Fibroblast of lung (primary cell): ENCODE measurements at places on chromosomes 16 and 17. TPM values are rescaled to one million over a fixed set of nuclear protein-coding genes. Genes with fewer than 3 reads are reported as not detected.

CD300A gene
- not detected in 2 replicates for total RNA-seq

PRSS36 gene
- total RNA-seq, result 0.17 TPM in 1 of 2 replicates, not detected in the other

SHCBP1 gene
- total RNA-seq, result 1.3 and 7.3 TPM in 2 replicates

EPX gene
- not detected in 2 replicates for total RNA-seq

BFAR gene
- total RNA-seq, result 78.4 and 81.2 TPM in 2 replicates

HSD11B2 gene
- total RNA-seq, result under 0.01 TPM in 1 of 2 replicates, not detected in the other

WNK4 gene
- total RNA-seq, result under 0.01 and 0.51 TPM in 2 replicates

ST6GALNAC1 gene
- not detected in 2 replicates for total RNA-seq

CBFA2T3 gene
- total RNA-seq, result under 0.01 TPM in 2 replicates

NOD2 gene
- 0.26 and 0.50 TPM in 2 replicates for total RNA-seq

SBK1 gene
- under 0.01 TPM in 2 replicates for total RNA-seq

SLC22A31 gene
- total RNA-seq, result 0.17 and 0.26 TPM in 2 replicates

TMC8 gene
- total RNA-seq, result not detected in 2 replicates

ABCA10 gene
- 2.6 and 2.8 TPM in 2 replicates for total RNA-seq

SF3B3 gene
- 81.9 and 107 TPM in 2 replicates for total RNA-seq

CA4 gene
- under 0.01 TPM in 1 of 2 replicates, not detected in the other for total RNA-seq

OMG gene
- 26.8 and 57.0 TPM in 2 replicates for total RNA-seq

CES1 gene
- total RNA-seq, result 41.1 and 41.6 TPM in 2 replicates

CDH5 gene
- total RNA-seq, result under 0.01 TPM in 1 of 2 replicates, not detected in the other

ASB16 gene
- total RNA-seq, result under 0.01 and 0.17 TPM in 2 replicates

KCNJ12 gene
- total RNA-seq, result 0.66 and 1.5 TPM in 2 replicates

TP53TG3F gene
- not detected in 2 replicates for total RNA-seq

ZNF286A gene
- 45.9 and 65.0 TPM in 2 replicates for total RNA-seq

GLP2R gene
- total RNA-seq, result not detected in 2 replicates

VAT1 gene
- total RNA-seq, result 259 and 297 TPM in 2 replicates

TBC1D3G gene
- total RNA-seq, result not detected in 2 replicates

FNDC8 gene
- not detected in 2 replicates for total RNA-seq

ARHGDIG gene
- 0.77 and 1.3 TPM in 2 replicates for total RNA-seq

PTGES3L gene
- total RNA-seq, result 0.17 TPM in 1 of 2 replicates, not detected in the other

AGRP gene
- total RNA-seq, result not detected in 2 replicates

LGALS9C gene
- not detected in 2 replicates for total RNA-seq

MT1E gene
- total RNA-seq, result 251 and 390 TPM in 2 replicates

KRTAP4-6 gene
- total RNA-seq, result not detected in 2 replicates

STH gene
- not detected in 2 replicates for total RNA-seq

HASPIN gene
- 0.51 and 2.0 TPM in 2 replicates for total RNA-seq

HID1 gene
- under 0.01 and 0.17 TPM in 2 replicates for total RNA-seq

WFDC1 gene
- total RNA-seq, result 3.1 and 34.0 TPM in 2 replicates

PRR29 gene
- 0.17 and 0.26 TPM in 2 replicates for total RNA-seq

KCNJ16 gene
- under 0.01 TPM in 1 of 2 replicates, not detected in the other for total RNA-seq

MYL11 gene
- not detected in 2 replicates for total RNA-seq

METRN gene
- total RNA-seq, result 35.3 and 37.5 TPM in 2 replicates

DPEP1 gene
- under 0.01 and 0.17 TPM in 2 replicates for total RNA-seq

CFAP119 gene
- total RNA-seq, result 0.77 and 1.3 TPM in 2 replicates

ZMYND15 gene
- total RNA-seq, result under 0.01 and 0.51 TPM in 2 replicates
